Stimulated activated CD8-positive, alpha-beta memory T cell treated with anti-CD3 and anti-CD28 coated beads, Interleukin-2, amount 100 ng/mL, for 1 hour (primary cell): ENCODE measurements at places on chromosomes 4 and X.

DNA sequence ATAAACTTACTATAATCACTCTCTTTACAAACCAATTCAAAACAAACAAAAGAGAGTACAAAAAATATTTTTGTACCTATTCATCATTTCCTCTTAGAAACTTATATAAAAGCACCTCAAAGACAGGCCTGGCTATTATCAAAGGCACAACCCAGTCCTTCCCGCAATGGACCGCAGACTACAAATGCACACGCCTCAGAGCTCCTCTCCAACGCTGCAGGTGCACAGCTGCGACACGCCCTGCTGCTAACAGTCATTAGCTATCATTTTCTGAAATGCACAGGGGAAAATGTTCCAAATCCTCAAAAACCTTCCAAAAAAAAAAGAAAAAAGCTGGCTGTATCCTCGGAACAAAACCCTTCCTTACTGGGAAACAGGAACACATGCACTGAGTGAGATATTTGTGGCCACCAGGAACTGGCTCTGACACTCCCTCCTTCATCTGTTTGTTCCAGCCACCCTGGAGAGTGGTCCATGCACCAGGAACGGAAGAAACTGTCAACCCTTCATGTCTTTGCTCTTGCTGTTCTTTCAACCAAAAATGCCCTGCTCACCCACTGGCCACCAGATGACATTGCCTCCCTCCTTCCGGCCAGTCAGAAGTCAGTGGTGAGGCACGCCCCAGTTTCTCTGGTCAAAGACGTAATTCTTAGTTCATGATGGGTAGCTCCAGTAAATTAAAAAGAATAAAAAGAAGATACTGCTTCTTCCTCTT lies 16.7 kb downstream of the IRF2 start:
- no peak for DNase-seq

DNA sequence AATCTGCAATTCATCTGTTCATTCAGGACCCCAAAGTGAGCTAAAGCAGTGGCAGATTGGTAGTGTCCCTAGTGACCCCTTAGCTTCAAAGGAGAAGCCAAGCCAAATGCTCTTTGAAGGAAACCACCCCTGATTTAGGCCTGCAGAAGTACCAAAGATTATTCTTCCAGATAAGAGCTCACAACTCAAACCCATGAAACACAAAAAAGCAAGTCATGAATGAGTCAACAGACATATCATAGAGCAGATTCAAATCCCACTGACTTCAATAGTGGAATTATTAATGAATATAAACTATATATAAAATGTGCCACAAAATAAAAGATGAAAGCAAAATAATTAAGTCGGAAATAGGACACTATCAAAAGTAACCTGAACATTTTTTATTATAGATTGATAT lies 197.6 kb downstream of the SCFD2 start:
- no peak for DNase-seq

GRCh38 chr4:38069271-38069760 lies 109.1 kb downstream of the PTTG2 start:
- no peak for DNase-seq

DNA sequence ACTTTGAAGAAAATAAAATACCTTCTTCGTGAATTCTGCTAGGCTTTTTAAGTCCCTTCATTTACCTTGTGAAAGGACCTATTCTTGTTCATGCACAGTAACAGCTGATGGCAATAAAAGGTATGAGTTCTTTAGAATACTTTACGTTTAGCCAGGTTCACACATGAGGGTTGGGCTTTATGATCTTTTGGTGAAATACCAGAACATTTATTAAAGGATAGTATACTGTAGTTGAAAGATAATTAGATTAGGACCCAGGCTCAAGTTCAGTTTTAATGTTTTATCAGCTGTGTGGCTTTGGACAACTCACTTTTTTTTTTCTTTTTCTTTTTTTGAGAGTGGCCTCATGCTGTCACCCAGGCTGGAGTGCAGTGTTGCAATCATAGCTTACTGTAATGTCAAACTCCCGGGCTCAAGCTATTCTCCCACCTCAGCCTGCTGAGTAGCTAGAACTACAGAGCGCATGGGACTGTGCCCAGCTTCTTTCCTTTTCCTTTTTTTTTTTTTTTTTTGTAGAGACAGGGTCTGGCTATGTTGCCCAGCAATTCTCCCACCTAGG lies 28.2 kb upstream of the NEIL3 start:
- DNase-seq = no peak

DNA sequence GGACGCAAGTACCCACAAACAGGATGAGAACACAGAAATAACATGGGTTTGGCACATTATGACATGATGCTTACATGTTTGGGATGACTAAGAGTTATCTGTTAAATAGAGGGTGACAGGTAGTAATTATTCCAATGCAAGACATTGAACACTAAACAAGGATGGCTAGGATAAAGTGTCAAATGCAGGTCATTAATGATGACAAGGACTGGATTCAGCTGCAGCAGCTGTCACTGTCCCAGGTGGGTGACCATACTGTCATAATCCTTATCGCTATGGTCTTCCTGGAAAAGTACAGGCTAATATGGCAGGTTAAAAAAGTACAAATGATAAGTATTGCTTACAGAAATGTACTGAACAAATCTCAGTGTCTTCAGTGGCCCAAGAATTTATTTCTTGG lies 123.9 kb downstream of the ANTXR2 start:
- DNase-seq = no peak

DNA sequence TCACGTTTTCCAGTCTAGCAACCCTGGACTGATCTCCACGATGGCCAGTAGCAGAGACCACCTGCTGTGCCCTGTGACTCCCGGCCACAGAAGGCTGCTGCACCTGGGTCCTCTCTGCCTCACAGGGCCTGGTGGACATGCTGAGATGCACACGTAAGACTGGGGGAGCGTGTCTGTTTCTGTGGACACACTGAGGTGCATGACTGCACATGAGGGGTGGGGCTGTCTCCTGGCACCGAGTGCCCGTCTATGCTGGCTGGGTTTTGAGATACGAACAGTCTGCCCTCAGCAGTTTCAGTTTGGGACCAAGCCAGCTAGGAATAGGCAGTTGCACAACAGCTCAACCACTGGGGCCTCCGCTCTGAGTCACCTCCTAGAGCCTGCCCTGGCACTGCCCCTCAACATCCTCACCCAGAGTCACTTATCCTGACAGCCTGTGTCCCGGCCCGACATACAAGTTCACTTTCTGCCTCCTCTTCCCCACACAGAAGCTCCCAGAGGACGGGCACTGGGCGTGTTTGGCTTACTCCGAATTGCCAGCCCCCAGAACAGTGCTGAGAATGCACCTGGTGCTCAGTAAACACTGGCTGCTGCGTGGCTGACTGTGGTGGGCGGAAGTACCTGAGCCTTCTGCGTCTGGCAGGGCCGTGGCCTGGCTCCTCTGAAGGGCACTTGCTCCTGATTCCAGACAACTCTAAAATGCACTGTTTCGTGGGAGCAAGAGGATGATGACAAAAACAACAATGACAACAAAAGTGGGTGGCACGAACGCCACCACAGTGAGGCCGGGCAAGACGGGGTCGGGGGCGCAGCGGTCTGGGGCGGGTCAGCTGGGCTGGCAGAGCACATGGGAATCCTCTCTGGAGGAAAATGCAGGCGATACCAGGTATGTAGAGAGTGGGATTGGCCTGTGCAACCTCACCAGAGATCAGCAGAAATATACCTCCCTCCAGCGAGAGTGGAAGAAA lies 30.9 kb downstream of the RNF212 start:
- no peak for DNase-seq
